Kidney (tissue), 22 donors: ENCODE measurements at places on chromosomes 11 and 22. TPM values are rescaled to one million over a fixed set of nuclear protein-coding genes. Genes with fewer than 3 reads are reported as not detected.

DNA sequence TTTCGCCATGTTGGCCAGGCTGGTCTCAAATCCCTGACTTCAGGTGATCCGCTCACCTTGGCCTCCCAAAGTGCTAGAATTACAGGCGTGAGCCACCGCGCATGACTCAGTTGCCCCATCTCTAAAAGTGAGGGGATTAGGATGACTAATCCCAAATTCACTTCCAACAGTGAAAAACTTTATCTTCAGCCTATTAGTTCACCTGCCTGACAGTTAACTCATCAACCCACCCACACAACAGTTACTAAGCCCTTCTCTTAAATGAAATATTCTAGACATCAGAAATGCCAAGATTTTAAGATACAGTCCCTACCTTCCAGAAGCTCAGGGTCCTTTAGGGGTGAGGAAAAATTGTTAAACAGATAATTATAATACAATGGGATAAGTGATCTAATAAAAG lies 2.0 kb upstream of the ANKRD42 start:
- no peak for DNase-seq

DNA sequence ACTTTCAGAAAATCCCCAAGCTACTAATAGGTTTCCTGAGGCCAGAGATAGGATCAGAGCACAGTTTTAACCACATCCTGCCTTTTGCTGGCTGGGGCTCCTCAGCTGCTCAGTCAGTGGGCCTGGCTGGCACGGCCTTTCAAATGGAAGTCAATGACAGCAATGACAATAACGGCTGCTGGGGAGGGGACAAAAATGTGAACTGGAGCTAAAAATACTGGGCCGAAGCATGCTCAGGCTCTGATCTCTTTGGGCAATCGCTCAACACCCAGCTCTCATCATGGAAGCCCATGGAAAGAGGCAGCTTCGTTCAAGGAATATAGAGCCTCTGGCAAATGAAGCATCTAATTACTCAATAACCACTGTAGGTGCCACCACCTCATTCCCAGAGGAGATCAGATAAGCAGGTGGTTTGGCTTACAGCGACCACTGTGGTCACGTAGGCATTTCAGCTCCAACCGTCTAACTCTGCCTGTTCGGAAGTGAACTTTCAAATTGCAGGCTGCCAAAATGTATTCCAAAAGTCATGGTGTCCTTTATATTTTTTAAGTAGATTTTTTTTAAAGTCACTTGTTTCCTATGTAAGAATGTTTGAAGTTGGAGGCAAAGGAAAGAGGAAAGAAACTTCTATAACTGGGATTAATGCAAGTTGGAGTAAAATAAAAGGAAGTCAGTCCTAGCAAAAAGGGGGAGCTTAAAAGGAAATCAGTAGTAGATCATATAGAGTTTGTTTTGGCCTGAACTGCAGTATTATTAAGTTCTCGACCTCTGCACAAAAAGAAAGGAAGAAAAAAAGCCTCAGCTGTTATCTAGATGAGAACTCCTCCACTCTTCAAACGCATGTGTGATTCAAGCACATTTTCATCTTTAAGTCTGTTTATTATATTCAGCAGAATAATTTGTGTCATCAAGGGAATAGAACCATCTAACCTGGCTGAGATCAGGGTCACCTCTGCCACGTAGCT lies 14.1 kb downstream of the WT1 start:
- DNase-seq = no peak

DNA sequence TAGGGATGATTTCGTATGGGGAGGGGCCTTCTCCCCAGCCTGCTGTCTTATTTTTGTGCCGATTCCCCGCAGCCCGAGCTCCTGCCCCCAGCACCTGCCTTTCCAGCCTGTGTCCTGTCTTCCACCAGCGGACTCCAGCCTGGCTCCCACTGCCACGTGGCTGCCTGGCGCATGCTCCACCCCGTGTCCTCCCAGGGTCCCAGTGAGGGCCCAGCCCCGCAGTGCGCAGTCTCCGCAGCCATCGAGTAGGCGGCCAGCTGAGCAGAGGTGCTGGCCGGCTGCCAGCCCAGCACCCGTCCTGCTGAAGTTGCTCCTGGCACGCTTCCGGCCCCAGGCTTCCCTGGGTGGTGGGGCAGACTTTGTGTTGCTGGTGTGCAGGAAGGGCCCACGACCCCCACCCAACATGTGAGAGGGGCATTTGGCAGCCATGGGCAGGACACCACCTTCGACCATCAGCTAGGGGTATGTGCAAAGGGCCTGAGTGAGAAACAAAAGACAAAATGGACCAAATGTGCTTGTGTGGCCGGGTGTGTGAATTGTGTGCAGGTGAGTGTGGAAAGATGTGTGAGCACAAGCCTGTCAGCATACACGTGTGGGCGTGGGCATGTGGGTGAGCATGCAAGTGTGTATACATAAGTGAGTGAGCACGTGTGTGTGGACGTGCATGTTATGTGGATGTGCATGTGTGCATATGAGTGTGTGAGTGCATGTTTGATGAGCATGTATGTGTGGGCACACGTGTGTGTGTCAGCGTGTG lies 55.9 kb downstream of the RTN4R start:
- no peak for DNase-seq

DNA sequence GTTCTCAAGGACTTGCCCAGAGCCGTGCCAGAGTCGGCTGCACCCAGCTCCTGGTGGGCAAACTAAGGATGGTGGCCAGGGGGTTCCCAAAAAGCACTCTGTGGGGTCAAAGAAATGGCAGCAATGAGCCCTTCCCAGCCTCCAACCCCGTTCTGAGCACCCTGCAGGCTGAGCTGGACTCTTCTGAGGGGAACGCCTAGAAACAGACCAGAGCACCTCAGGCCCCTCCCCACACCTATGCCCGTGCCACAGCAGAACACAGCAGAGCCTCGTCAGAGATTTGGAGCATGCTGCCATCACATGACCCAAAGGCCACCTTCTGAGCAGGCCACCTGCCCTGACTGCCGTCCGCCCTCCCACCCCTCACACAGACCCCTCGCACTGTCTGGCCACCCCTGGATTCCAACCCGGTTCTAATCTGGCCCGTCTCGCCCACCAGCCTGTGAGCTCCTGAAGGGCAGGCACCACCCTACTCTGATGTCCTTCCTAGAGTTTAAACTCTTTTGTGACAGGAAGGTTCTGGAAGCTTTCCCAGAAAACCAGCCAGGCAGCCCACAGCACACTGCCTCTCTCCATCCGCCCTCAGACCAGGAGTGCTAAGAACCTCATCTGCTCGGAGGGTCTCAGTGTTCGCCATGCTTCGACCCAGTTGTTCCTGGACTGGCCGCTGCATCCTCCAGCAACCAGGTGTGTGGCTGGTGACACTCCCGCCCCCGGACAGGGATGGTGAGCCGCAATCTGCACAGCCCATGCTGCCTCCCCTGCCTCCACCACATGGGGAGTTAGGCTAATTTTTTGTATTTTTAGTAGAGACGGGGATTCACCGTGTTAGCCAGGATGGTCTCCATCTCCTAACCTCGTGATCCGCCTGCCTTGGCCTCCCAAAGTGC lies 97.6 kb downstream of the CELSR1 start:
- no peak for DNase-seq

GRCh38 chr11:111298413-111299100 lies at the start of gene POU2AF3:
TSS of gene POU2AF3 (plus strand) at chr11:111298546. CDS start at chr11:111298582, 36 bp downstream.
- DNase-seq = peak; percentile 22

DNA sequence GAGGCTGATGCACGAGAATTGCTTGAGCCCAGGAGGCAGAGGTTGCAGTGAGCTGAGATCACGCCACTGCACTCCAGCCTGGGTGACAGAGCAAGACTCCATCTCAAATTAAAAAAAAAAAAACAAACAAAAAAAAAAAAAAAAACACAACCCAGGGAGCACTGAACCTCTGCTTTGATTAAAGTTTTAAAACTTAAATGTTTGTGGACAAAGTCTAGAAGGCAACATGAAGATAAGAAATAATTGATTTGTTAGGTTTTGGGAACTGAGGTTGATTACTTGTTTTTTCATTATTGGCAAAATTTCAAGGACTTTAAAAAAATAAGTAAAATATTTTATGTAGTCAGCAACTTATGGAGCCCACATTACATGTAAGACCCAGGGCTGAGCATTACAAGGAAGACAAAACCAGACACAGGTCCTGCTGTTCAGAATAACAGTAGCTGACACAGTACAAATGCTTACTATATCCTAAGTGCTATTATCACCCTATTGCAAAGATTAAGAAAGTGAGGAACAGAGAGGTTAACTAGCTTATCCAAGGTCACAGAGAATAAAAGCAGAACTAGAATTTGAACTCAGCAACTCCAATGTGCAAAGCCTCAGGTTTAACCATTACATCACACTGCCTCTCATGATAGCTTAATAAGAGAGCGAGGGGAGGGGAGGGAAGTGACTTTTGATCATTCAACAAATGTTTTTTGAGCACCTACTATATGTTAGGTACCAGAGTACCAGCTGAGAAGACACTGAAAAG lies 2.3 kb upstream of the CRY2 start:
- no peak for DNase-seq

PTPRCAP gene
- 4.7 TPM for polyA plus RNA-seq

- no peak for DNase-seq
These were observed 279.3 kb upstream of the B3GAT1 start for GRCh38 chr11:134691295-134691873.

DNA sequence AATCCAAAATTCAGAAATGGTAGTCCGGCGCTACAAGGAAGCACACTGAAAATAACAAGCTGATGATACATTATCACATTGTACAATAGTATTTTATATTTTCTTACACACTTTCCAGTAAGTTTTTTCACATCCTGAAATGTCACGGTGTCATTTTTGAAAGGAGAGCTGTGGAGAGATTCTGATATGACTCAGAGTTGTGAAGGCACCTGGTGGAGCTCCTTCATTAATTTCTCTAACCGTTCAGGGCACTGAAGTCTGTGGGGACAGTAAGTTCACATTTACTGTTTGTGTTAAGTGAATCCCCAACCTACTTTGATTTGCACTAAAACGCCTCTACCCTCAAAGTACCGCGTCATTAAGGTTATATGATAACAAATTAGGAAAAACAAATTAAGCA lies 13.3 kb downstream of the LDHAL6A start:
- no peak for DNase-seq

DNA sequence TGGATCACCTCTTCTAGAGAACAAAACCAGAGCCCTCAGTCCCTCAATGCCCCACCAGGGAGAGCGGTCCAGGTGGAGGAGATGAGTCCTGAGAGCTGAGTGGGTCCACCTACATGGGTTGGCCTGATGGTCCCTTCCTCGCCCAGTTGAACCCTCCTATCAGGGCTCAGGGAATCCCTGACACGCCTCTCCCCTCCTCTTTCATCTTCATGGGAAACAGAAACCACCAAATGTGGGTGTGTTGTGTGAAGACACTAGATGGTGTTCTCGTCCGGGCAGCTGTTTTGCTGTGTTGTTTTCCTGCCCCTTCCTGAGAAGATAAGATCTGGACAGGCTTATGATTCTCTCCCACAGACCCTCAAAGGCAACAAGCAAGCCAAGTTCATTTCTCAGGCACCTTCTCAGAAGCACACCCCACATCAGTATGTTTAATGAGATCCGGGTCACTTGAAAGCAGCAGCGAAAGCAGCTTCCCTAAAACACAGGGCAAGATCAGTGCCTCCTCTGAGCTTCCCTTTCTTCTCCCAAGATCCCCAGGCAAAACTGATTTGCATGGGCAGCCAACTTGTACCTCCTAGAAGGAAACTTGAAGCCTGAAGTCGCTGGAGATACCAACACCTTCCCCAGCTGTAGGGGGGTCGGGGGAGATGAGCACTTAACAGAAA lies 35.3 kb upstream of the POU2AF1 start:
- DNase-seq = no peak

- DNase-seq = no peak
These were observed 44.2 kb upstream of the TTLL12 start for GRCh38 chr22:43230971-43231723.

- DNase-seq = no peak
These were observed 116.8 kb downstream of the MED15 start for GRCh38 chr22:20624161-20624616.

- no peak for DNase-seq
These were observed 47.8 kb downstream of the ARRB1 start for GRCh38 chr11:75303544-75304224.

DNA sequence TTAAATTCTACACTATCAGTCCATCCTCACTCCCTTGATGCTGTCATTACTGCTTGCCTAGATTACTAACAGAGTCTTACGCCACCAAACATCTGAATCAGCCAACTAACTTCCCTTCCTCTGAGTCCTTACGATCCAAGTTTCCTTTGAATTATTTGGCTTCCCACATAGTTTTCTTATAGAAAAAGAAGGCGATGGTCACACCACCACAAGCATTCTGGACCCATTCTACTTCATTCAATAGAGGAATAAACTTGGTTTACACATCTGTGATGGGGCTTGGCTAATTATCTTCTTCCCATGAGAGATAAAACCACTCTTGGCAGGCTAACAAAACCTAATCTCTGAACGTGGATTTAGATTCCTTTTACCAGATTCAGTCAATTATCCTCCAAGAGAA lies 35.0 kb downstream of the INTS4 start:
- no peak for DNase-seq

- DNase-seq = peak; percentile 86
These were observed 353.4 kb downstream of the TENM4 start for GRCh38 chr11:79087238-79087960.

DNA sequence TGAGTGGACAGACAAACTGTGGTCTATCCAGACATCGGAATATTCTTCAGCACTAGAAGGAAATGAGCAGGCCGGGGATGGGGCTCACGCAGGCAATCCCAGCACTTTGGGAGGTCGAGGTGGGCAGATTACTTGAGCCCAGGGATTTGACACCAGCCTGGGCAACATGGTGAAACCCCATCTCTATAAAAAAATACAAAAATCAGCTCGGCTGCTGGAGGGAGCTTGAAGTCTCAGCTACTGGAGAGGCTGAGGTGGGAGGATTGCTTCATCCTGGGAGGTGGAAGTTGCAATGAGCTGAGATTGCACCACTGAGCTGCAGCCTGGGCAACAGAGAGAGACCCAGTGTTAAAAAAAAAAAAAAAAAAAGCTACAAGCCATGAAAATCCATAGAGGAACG lies 8.0 kb upstream of the CTSD start:
- DNase-seq = no peak

GRCh38 chr11:69801513-69802335 lies 17.5 kb downstream of the FGF3 start:
- peak; percentile 42 for DNase-seq

DNA sequence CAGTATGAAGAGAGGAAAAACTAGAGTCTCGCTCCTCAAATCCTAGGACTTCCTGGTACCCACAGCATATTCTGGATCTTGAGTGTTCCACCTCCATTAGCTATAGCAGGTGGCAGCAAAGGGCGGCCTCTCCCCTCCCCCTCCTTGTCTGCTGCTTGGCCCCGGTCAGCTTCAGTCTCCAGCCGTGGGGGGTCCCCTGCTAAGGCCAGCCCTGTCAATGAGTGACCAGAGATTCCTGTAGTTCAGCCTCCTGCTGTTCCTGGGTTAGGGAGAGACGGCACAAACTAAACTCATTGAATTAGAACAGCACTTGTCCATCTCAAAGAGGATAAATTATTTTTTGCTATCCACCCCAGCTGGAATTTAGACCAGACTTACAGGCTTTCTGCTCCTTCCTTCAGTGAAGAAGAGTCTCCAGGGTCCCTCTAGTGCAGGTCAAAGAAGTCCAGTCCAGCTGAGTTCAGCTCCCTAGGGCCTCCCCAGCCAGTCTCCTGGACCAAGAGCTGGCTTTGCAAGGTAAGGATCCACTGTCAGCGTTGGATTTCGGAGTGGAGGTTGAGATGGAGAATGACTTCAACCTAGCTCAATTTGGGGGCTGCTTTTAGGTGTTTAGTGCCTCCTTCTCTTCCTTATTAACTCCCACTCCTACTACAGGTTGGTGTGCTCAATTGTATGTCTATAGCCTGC lies 1.1 kb upstream of the PHLDB1 start:
- DNase-seq = peak; percentile 86

SCGB1A1 gene
- polyA plus RNA-seq = not detected
